ENCODE measurements at places on chromosomes 2 and 18. TPM values are rescaled to one million over a fixed set of nuclear protein-coding genes. Genes with fewer than 3 reads are reported as not detected.

- peak; percentile 29 for DNase-seq
Measured at GRCh38 chr18:9787712-9788111, 79.6 kb downstream of the RAB31 start.

- peak; percentile 48 for DNase-seq
Measured at GRCh38 chr2:26268213-26268612, 23.5 kb downstream of the HADHB start.

GRCh38 chr2:45477546-45477945, 133.5 kb downstream of the SRBD1 start:
- no peak for DNase-seq

- DNase-seq, result peak; percentile 67
Measured at GRCh38 chr2:234747032-234747431, 204.8 kb upstream of the SH3BP4 start.

- DNase-seq, result no peak
Measured at GRCh38 chr2:179588486-179589145, 272.8 kb downstream of the ZNF385B start.

DNA sequence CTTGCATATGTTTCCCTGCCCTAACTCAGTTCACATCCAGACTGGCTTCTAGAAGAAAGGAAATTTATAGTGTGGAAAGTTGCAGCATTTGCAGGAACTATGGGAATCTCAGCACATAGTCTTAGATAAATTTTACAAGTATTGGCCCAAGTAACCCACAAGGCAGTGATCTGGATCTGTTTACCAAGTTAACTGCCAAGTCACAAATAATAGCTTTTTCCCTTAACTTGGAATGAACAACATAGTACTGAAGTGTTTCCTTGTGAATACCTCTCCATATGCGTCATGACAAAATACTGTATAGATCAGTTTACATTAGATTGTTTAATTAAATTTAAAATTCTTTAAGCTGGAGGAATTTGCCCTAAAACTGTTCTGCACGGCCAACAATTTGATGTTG, 255.8 kb upstream of the EPAS1 start:
- DNase-seq, result no peak

GRCh38 chr2:233972941-233973575, 55.9 kb downstream of the TRPM8 start:
- no peak for DNase-seq

DNA sequence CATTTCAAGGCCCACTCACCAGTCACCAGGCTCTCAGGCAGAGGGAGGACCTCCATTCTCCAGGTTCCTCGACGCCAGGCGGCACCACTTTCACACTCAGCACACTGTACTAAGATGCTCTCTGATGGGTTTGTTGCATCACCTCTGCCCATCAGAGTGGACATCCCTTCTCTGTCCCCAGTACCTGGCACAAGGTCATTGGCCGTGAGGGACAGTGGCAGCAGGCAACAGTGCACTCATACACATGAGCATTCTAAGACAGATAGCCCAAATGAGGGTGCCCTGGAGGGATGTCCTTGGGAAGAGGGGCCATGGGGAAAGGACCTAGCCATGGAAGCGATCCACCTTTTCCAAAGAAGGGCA, 3.0 kb upstream of the ADRA2B start:
- no peak for DNase-seq

DNA sequence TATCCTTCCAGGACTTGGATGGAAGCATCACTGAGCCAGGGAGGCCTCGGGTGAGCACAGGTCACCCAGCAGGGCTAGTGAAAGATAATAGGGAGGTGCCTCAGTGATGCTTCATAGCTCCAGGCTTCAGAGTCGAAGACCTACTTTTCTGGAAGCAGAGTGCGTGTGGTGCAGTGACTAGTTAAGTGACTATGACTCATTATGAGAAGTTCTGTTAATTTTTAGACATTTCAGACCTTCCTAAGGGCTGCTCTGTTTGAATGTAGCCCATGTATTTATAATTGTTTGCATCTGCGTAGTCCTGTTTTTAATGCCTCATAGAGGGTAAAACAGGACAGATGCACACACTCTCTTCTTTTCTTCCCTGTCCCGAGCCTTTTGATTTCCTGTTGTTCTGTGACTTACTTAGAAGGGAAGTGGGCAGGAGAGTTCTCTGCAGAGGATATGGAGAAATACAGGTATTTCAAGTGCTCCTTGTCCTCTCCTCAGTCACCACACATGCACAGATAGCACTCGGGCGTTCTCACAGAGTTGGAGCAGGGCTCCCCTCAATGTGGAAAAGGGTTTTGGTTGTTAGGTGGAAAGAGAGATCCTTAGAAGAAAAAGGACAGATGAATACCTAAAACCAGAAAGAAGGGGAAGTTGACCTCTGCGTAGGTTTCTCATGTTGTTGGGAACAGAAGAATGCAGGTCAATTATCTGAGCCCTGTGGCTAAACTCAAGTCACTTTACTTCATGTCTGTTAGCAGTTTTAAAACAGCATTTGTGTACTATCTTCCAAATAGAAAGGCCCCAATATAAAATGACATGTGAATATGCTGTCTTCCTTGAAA, 34.7 kb downstream of the RALB start:
- DNase-seq, result peak; percentile 97

GRCh38 chr2:72555943-72556342, 269.9 kb downstream of the EXOC6B start:
- DNase-seq, result no peak

DNA sequence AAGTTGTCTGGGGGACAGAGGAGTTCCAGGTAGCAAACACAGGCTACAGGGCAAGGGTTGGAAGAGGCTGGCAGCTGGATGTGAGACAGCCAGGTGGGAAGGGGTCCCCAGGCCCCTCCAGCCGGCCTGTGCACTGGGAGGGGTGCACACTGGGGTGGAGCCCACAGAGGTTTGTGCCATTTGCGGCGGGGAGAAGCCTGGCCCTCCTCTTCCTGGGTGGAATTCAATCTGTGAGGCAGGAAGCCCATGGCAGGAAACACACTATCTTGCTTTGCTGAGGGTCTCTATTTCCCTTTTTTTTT, 63.3 kb downstream of the PXDN start:
- DNase-seq, result no peak

DNA sequence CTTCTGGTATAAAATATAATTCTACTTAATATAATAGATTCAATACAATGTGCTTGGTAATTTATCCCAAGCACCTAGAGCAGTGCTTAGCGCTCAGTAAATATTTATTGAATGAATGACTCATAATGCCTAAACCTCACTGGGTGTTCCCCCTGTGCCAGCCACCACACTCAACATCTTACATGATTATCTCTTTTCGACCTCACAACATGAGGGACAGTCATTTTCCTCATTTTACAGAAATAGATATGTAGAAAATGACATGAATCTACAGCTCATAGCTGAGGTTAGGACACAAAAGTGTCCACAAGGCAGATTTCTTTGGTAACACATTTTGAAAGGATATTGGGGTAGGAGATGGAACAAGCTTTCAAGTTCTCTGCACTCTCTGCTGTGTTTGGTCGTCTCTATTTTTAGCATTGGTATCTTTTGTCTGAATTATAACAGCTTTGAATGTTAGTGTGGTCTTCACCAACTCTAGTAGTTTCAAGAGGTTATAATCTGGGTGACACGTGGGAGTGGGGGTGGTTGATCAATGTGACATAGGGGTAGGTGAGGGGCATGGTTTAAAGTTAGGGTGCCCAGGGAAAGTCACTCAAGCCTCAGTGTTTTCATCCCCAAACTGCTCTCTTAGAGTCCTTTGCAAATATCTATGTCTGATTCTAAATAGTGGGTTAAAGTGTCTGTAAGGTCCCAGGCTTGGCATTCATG, 9.8 kb downstream of the MYOM1 start:
- DNase-seq, result no peak

DNA sequence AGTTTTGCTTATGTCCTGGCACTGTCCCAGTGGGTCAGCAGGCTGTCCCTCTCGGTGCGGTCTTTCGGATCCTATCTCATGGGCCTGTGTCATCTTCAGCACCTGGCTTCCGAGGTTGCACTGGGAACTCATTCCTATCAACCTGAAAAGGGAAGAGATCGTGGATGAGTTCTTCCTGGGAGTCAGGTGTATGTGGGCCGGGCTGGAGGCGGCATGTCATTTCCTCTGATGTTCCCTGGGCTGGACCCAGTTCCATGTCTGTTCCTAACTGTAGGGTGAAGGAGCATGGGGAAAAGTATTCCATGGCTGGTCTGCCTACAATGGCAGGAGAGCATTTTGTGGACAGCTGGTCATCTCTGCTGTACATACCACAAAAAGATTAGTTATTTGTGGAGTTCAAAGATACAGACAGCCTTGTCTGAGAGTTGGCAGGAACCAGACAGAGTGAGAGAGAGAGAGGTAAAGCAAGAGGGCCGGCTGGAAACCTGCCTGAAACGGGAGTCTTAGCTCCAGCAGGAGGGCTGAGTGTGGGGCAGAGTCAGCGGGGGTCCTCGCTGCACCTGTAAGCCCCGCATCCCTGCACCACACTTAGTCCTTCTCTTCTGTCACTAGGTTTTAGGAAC, 25.2 kb downstream of the FAM228A start:
- DNase-seq, result no peak

- no peak for DNase-seq
Measured at GRCh38 chr2:228802181-228803071, 468.7 kb downstream of the PID1 start.

GRCh38 chr18:36634573-36635216, 194.1 kb downstream of the TPGS2 start:
- peak; percentile 24 for DNase-seq

- no peak for DNase-seq
Measured at GRCh38 chr18:46629361-46629760, 27.7 kb downstream of the LOXHD1 start.

GRCh38 chr2:32200814-32201213, 35.1 kb downstream of the SLC30A6 start:
- no peak for DNase-seq

DNA sequence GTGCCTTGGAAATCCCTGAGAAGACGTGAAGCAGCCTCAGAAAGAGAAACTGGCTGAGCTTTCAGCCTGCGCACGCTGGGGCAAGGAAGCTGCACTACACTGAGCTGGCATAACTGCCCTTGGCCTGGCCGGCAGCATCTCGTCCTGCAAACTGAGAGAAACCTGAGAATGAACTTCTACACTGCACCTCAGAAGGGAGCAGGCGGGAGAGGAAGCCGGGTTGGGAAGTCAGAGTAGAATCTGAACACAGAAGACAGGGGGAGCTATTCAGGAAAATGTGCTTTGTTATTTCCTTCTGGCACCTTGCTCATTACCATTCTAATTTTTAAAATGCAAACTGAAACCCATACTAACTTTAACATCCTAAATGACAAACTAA, 70.9 kb downstream of the ZEB2 start:
- peak; percentile 59 for DNase-seq

DNA sequence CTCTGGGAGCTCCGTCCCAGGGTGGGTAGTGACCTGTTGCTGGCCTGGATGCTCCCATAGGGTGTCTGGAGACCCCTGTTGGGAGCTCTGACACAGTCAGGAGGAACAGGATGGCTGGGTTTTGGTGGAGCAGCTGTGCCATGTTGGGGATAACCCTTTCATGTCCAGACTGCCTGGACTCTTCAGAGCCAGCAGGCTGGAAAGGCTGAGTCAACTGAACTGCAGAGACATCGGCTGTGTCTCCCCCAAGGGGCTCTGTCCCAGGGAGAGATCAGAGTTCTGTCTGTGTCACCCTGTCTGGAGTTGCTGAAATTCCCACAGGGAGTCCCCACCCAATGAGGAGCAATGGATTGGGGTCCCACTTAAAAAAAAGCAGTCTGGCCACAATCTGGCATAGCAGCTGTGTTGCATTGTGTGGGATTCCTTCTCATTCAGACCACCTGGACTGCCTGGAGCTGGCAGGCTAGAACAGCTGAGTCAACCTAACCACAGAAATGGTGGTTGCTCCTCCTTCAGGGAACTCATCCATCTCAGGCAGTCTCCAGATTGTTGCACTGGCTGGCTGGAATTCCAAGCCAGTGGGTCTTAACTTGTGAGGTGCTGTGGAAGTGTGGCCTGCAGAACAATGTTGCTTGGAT, 37.2 kb downstream of the AGPS start:
- DNase-seq, result peak; percentile 94

DNA sequence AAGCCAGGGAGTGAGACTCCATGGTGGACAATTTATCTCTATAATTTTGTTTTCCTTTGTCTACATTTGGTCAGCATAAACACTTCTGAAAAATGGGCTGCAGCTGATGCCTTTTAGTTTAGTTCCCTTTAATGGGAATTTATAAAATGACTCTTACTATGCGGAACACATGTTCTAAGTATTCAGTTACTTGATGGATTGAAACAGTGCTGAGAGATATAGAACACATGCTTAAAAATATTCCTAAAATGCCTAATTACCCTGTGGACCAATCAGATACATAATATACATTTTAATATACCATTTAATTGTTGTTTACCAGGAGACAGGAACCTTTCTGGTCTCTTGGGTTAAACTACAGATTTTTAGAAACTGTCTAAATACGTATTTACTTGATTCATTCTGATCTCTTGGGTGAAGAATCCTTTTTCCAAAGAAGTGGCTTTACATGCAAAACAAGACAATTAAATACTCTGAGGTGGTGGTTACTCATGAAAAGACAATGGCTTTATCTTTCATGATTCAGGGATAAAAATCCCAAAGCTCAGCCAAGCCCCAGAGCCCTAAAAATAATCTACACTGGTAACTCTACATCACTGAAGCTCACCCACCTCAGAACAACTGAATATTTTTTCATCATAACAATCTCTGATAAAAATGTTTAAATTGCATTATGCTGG, 128.1 kb upstream of the SERTAD2 start:
- DNase-seq, result peak; percentile 81

- no peak for DNase-seq
Measured at GRCh38 chr2:134706587-134707329, 12.0 kb downstream of the TMEM163 start.

- no peak for DNase-seq
Measured at GRCh38 chr2:237090906-237091305, 5.2 kb downstream of the COPS8 start.

GRCh38 chr2:152049541-152049940, 49.3 kb downstream of the CACNB4 start:
- no peak for DNase-seq

DNA sequence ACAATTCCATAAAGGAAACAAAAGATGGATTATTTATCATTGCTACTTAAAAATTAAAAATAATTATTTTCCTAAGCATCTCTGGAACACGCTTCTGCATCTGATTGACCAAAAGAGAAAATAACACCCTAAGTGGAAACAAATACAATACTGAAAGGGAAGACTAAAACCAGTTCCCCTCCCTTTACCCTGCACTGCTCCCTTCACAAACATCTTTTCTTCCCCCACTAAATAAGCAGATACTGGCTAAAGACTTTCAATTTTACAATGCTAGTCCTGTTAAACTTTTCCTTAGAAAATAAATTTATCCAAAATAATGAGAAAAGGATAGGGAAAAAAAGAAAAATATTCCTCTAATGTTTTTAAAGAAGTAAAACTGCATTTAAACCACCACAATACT, 4.3 kb downstream of the NCKAP1 start:
- no peak for DNase-seq

Gene IL37
- total RNA-seq, result not detected

Gene GTF3C2
- 43.1 TPM for total RNA-seq

Gene HDLBP
- total RNA-seq, result 707 TPM

Gene FLACC1
- total RNA-seq, result 2.3 TPM

Gene UGT1A10
- not detected for total RNA-seq

Gene AAK1
- 41.2 TPM for total RNA-seq

Gene PPP1R1C
- not detected for total RNA-seq

Gene UPP2
- total RNA-seq, result not detected

Gene IL36A
- total RNA-seq, result not detected

Gene ITGA6
- total RNA-seq, result 47.7 TPM

Gene ZNF519
- 2.0 TPM for total RNA-seq

Gene RUFY4
- total RNA-seq, result not detected

Gene POTEI
- not detected for total RNA-seq

Gene CNRIP1
- total RNA-seq, result 37.7 TPM

Gene FOXI3
- total RNA-seq, result not detected

Data from GM23248 (cell line).